LNCaP clone FGC (cell line): ENCODE measurements at places on chromosomes 3 and 15.

DNA sequence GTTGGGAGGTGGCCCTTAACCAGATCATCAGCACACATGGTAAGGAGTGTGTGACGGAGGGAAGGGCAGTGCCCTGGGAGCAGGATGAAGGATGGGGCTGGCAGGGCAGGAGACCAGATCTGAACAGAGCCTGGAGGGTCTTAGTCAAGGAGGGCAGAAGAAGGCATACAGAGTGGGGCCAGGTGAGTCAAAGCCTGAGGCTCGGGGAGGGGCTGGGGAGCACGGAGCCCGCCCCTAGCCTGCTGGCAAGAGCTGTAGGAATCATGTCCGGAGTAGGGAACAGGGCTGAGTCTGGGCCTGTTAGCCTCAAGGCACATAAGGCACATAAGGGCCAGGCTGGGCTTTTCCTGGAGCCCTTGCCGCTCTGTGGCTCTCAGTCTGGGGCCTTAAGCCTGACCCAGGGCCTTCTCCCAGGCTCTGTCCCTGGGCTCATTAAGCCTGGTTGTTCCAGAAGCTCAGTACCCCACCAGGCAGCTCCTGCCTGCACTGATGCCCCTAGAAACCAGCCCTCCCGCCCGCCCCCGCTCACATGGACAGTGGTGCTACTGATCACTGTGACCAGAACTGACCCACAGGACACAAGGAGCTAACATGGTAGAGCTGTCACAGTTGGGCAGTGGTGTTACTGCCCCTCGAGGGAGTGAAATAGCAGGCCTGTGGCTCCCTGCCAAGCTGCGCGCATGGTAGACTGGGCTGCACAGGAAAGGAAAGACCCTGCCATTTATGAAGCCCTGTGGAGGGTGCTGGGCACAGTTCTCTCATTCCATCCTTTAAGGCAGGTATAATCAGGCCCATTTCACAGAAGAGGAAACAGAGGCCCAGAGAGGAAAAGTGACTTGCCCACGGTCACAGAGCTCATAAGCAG lies 14.6 kb downstream of the ISG20 start:
- no peak for DNase-seq

GRCh38 chr15:69480932-69481331 lies 28.3 kb downstream of the RPLP1 start:
- no peak for DNase-seq

DNA sequence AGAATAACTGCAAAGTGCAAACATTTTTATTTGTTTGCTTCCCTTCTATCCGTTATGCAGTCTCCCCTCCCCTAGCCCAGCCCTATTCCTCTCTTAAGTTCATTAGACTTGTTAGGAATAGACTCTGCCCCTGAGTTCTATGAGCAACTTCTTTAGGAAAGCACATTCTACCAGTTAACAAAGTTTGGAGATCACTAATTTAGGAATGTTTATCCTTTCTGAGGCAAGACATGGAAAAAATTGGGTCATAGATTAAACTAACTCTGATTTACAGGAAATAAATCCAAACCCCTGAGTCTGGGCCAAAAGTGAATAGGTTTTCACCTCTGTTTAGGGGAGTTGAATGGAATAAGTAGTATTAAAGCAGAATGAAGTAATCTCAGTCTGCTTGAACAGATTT lies 34.4 kb downstream of the C3orf80 start:
- no peak for DNase-seq

- DNase-seq: no peak
These were observed 341.7 kb upstream of the UBE2E2 start for GRCh38 chr3:22861426-22861825.

DNA sequence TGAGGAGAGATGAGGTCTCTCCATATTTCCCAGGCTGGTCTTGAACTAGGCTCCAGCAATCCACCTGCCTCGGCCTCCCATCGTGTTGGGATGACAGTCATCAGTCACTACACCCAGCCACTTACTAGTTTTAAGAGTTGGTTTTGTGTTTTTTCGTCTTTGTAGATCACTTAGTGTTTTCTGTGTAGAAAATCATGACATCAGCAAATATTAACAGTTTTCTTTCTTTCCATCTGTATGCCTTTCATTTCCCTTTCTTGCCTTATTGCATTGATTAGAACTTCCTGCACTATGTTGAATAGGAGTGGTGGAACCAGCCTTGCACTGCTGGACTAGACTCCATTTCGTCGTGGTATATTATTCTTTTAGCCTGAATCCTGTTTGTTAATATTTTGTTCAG lies 415.5 kb downstream of the FHIT start:
- DNase-seq: no peak

GRCh38 chr3:172305552-172305951 lies 142.7 kb downstream of the GHSR start:
- no peak for DNase-seq

GRCh38 chr15:95479308-95479707 lies 851.2 kb upstream of the NR2F2 start:
- no peak for DNase-seq

GRCh38 chr3:195583831-195584542 lies at the start of gene APOD:
Gene APOD, minus strand, starts transcription at chr3:195583940. Its CDS starts 4,479 bp downstream, at chr3:195579461.
- peak; percentile 46 for DNase-seq

- DNase-seq: no peak
These were observed 47.8 kb downstream of the BTD start for GRCh38 chr3:15649341-15649740.

- DNase-seq: no peak
These were observed 484.0 kb upstream of the TGFBR2 start for GRCh38 chr3:30122359-30122758.

GRCh38 chr3:170490828-170491560 lies 72.3 kb downstream of the CLDN11 start:
- DNase-seq: no peak

DNA sequence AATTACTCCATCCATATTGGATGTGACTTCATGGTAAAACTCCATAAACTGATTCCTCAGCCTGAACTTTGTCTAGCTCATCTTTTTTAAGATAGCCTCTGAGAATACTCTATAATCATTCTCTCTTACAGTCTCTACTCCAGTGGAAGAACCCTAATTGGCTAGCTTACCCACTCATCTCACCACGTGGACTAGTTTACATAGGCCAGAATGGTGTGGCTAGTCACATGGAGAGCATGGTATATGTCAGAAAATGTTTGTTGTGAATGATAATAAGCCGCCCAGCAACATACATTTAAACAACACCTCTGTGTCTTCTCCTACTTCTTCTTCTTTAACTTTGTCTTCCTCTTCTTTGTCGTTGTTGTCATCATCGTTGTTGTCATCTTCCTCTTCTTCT lies 389.2 kb upstream of the LRRC3B start:
- no peak for DNase-seq

- DNase-seq: no peak
These were observed 1.3 kb downstream of the HIGD1A start for GRCh38 chr3:42802876-42803413.

- DNase-seq: no peak
These were observed 68.4 kb upstream of the CHRNB4 start for GRCh38 chr15:78709263-78709882.

DNA sequence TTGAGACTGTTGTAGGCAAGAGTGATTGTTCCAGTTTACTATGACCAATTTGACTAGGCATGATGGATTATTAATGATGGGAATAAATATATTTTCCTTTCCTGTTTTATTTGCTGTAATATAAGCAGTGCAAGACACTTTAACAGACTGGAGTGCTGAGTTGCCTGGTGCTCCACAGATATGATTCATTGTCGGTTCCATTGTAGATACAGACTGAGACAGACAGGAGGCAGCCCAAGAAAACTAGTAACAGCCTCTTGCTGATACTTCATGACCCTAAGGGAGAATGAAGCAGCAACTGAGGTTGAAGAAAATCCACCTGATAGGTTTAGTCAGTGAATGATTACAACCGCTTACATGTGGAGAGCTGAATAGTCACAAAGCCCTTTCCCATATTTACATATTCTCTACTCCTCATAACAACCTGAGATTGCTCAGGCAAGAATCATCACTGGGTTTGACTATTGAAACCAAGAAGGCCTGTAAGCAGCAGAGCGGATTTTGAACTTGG lies 235.1 kb upstream of the TPRG1 start:
- DNase-seq: no peak

DNA sequence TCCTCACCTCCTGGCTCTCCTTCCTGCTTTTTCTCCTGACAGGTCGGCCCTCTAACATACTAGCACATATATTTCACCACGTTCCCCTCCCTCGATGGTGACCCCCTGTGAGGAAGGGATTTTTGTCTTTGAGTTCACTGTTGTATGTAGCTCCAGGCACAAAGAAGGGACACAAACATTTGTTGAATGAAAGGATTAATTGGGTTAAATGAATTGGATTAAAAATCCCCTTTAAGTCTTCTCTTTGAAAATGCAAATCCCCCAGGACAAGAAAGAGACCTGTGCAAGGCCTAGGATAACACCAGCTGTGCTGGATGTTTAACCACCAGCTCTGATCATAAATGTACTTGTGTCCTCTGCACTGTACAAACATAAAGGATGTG lies 3.3 kb downstream of the CALML4 start:
- no peak for DNase-seq

DNA sequence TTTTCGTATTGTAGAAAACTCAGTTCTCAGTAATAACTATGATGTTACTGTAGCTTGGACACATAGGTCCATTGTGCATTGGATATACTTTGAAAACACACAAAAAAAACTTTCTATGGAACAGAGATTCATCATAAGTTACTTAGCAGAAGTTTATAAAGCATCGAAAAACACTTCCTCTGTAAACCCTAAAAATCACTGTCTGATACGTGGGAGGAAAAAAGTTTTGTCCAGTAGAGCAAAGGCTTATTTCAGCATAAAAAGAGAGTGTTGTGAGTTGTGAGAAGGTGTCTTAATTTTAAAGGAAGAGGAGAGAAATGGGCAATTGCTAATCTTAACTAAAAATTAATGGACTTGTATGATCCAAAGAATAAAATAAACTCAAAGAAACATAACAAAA lies 64.8 kb downstream of the OSTN start:
- DNase-seq: no peak

DNA sequence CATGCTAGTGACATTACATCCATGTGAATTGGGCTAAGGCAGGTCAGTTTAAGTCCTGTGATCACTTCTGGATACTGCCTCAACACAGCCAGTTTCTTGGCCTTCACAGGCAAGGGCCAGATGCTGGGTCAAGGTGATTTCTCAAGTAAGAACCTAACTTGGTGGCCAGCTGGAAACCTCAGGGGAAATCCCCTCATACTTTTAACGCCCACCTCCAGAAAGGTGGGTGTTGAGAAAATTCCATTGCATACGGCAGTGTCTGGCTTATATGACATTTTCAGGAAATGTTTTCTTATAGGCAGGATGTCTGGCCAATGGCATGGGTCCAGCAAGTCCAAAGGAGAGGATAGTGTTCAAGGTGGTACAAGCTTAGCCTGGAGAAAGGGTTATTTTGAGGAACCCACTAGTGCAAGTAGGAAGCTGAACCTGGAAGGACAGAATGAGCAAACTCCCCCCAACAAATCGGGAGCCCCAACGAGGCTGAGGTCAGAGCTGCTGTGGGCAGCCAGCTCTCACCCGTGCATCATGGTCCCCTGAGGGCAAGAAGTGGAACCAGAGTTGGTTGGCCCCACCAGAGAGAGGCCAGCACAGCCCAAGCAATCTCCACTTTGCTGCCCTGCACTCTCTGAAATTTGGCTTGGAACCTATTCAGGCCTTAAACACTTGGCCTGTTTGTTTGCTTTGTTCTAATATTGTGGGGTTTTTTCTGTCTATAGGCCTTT lies 135.4 kb downstream of the PDE8A start:
- no peak for DNase-seq

DNA sequence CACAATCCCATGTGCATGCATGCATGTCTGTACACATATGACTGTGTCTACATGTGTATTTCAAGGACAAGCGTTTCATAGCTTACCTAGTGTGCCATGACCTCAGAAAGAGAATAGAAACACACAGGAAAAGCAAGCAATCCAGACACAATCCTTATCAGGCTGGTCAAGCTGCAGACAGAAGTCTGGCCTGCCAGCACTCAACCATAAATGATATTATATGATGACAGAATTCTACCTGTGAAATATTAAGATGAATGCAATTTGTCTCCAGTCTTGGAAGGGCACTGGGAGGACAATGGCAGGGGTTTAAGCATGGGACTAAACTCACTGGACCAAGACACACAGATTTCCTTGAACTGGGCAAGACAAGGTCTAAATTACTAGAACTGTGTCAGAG lies 50.9 kb upstream of the ARL6 start:
- DNase-seq: no peak

- DNase-seq: no peak
These were observed 1083.7 kb upstream of the CFAP20DC start for GRCh38 chr3:60133269-60134162.

GRCh38 chr3:148697306-148698189 lies at the start of gene AGTR1:
Gene AGTR1, plus strand, starts transcription at chr3:148697903. Its CDS starts 43,133 bp downstream, at chr3:148741036.
- DNase-seq: no peak

- DNase-seq: no peak
These were observed 18.8 kb downstream of the TIPARP start for GRCh38 chr3:156693166-156693565.

GRCh38 chr3:129845956-129846355 lies 47.6 kb downstream of the TMCC1 start:
- DNase-seq: no peak

DNA sequence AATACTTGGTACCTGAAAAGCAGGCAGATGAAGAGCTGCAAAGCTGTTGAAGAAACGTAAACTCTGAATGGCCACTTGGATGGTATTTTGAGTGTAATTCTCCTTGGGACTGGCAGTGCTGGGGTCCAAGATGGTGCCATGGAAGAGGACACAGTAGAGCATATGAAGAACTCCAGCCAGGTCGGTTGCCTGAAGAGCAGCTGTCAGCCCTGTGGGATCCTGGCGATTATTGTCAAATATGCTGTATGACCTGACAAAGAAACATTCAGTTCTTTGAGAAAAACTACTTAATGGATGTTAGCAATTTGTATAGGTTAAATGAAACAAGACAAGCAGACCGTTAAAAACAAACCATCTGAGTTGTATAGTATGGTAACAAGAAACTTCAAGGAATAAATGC lies 44.8 kb downstream of the ISL2 start:
- DNase-seq: no peak

DNA sequence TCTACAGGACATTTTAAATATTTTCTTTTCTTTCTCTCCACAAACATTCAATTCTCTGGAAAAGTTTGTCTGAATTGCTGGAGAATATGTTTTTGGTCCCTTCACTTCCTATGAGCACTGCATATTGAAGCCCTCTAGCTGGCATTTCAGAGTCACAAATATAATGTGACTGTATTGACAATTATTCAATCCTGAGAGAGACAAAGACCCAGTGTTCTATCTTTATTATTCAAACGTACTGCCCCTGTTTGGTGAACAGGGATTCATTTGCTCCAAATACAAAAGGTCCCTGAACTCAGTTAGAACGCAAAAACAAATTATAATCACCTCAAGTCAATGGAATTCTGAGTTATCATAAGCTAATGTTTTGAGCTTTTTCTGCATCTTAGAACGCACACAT lies 173.1 kb upstream of the CDIN1 start:
- no peak for DNase-seq

GRCh38 chr15:77839456-77839855 lies 206.7 kb upstream of the LINGO1 start:
- no peak for DNase-seq
